A549 (cell line): ENCODE measurements at places on chromosomes 5 and 9.

- DNase-seq: no peak
These were observed 40.4 kb downstream of the NAA35 start for GRCh38 chr9:85981369-85981768.

- no peak for DNase-seq
These were observed 810.4 kb upstream of the GRAMD2B start for GRCh38 chr5:125612776-125613175.

DNA sequence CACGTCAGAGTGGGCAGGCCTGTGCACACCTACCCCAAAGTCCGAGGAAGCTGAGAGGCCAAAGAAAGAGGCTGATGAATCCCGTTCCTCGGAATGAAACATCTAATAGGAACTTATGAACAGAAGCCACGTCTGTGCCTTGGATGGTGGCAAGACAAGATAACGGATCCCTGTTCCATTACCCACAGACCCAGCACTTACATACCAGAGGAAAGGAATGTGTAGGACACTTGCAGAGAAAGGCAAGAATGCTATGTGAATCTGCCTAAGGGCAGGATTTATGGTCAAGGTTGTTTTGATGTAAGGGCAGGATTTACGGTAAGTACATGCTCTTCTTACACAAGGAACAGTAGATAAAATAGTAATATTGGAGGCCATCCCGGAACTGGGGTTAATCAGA lies 93.2 kb downstream of the WDR41 start:
- no peak for DNase-seq

GRCh38 chr9:127020036-127020801 lies 102.2 kb downstream of the ANGPTL2 start:
- no peak for DNase-seq

DNA sequence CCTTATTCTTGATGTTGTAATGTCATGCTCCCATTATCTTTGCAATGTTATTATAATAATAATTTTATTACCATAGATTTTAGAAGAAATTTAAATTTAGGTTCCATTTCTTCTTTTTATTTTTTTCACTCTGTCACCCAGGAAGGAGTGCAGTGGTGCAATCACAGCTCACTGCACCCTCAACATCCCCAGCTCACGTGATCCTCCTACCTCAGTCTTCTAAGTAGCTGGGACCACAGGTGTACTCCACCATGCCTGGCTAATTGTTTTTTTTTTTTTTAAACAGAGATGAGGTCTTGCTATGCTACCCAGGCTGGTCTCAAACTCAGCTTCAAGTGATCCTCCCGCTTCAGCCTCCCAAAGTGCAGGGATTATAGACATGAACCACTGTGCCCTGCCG lies 11.9 kb downstream of the ZFR start:
- DNase-seq: no peak

DNA sequence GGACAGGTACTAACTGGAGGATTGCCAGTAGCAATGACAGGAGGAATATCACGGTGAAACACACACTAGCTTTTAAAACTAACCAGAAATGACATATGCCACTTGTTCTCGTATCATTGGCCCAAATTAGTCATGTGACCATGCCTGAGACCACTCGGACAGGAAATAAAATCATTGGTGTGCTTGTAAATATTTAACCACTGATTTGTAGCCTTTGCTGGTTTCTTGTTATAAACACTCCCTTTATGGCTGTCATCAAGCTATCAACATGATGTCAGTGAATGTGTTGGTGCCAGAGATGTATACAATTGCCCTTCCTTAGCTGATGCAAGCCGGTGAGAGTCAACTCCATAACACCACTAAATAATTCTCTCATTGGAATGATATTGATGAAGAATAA lies 123.7 kb upstream of the ANKH start:
- no peak for DNase-seq

DNA sequence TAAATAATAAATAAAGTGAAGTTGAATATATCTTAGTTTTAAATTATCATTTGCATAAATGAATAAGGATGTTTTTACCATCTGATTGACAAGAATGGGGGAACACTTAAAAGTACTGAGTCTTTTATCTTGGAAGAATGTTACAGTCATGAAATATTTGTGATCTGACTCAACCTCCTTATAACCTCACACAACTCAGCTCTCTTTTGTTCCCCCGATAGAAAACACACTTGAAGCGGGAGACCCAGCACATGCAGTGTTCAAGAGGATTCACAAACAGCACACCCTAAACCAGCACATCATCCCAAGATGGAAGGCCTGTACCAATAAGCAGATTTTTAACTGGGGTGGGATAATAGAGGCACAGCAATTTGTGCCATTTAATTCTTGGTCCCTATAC lies 15.5 kb downstream of the BAAT start:
- DNase-seq: peak; percentile 21

GRCh38 chr5:35205186-35205585 lies 25.1 kb downstream of the PRLR start:
- no peak for DNase-seq

DNA sequence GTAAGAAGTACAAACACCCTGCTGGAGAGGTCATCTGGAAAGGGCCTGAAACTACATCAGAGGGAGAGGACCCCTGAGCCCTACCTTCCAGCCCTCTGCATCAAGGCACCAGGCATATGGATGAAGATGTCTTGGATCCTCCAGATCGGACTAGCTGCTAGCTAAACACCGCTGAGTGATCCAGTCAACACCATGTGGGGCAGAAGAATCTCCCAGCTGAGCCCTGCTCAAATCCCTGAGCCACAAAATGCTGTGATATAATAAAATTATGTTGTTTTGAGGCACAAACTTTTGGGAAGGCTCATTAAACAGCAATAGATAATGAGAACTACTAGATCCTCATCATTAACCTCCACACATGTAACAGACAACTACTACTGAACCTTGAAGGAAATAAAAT lies 155.2 kb downstream of the FRMD3 start:
- no peak for DNase-seq

DNA sequence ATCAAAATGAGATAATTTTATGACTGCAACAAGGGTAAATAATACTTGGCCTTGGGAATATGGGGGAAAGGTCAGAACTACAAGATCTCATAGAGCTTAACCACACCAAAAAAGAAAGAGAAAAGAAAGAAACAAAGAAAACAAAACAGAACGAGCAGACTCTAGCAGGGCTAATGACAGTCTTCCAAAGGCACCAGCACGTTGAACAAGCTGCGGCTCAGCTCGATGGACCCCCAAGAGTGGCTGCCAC lies 689 bp downstream of the AK3 start:
- no peak for DNase-seq

- DNase-seq: no peak
These were observed 17.0 kb upstream of the LCP2 start for GRCh38 chr5:170314541-170315095.

- DNase-seq: no peak
These were observed 208.0 kb upstream of the TRIM32 start for GRCh38 chr9:116479056-116479544.

DNA sequence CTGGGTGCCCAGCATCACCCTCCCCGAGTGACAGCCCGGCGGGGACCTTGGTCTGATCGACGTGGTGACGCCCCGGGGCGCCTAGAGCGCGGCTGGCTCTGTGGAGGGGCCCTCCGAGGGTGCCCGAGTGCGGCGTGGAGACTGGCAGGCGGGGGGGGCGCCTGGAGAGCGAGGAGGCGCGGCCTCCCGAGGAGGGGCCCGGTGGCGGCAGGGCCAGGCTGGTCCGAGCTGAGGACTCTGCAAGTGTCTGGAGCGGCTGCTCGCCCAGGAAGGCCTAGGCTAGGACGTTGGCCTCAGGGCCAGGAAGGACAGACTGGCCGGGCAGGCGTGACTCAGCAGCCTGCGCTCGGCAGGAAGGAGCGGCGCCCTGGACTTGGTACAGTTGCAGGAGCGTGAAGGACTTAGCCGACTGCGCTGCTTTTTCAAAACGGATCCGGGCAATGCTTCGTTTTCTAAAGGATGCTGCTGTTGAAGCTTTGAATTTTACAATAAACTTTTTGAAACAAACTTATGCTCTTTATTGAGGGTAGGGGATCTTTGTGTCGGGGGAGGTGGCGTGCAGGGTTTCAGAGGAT lies 1.3 kb downstream of the GADD45G start:
- peak; percentile 28 for DNase-seq

GRCh38 chr5:149675610-149676201 lies 54.4 kb upstream of the PPARGC1B start:
- DNase-seq: no peak
